ENCODE measurements at places on chromosomes 16 and 17.

- no peak overlapping the region for H3K4me3 ChIP-seq
- DNase-seq: peak; percentile 49
- no peak overlapping the region for H3K27ac ChIP-seq
- H3K27me3 ChIP-seq: no peaks in the 10 kb centered on the region
These were observed 35.3 kb downstream of the NPLOC4 start for GRCh38 chr17:81601525-81602120.

GRCh38 chr16:47970291-47970931 lies 185.4 kb downstream of the ABCC12 start:
- no peak overlapping the region for H3K27ac ChIP-seq
- H3K4me1 ChIP-seq: no peaks in the 10 kb centered on the region
- DNase-seq: no peak
- H3K4me3 ChIP-seq: no peak overlapping the region

DNA sequence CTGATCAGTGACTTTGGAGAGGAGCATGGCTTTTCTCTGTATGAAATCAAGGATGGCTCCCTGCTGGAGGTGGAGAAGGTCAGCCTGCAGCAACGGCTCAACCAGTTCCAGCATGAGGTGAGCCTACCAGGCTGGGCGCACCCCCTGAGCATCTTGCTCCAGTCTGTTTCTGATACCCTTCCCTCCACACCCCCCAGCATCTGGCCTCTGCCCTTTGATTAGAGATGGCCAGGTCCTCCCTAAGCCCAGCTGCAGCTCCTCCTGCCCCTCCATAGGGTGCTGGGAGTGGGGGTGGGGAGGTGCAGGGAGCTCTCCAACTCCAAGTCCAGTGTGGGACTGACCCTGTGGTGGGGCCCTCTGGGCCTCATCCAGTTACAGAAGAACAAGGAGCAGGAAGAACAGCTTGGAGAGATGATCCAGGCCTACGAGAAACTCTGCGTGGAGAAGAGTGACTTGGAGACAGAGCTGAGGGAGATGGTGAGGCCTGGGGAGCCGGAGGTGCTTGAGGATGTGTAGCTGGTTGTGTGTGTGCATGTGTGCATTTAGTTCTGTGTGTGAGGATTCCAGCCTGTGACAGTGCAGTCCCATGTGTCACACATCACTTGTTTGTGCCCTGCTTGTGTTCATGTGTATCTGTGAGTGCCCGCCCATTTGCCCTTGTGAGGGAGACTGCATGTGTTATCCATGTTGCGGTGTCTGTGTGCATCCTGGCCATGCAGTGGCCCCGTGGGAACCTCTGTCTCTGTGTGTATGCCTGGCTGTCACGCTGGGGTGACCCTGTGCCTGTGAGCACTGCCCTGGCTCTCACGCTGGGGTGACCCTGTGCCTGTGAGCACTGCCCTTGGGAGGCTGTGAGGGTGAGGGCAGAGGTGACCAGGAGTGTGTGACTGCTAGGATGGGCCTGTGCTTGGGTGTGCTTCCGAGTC lies 3.0 kb downstream of the TBKBP1 start:
- H3K4me3 ChIP-seq: no peak overlapping the region
- H3K36me3 ChIP-seq: no peaks in the 10 kb centered on the region
- DNase-seq: no peak

DNA sequence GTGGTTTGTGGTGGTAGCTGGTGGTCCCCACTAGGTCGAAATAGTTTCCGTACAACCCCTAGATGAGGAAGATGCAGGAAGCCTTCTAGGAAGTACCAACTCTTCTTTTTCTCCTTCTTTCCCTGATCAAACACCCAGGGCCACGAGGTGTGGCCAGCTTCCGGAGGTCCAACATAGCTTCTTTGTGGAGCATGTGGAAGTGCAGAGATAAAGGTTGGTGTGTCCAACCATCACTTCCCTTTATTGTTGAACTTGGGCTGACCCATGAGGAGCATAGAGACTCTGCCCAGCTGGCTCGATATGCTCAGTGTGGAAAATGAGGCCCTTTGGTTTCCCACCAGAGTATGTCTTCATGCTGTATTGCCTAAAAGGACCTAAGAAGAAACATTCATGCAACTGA lies 6.3 kb upstream of the RGS9 start:
- peaks cover 9% of the 10 kb centered on the region for H3K27me3 ChIP-seq
- H3K36me3 ChIP-seq: no peaks in the 10 kb centered on the region
- H3K4me3 ChIP-seq: no peak overlapping the region
- H3K27ac ChIP-seq: no peak overlapping the region
- no peaks in the 10 kb centered on the region for H3K4me1 ChIP-seq

DNA sequence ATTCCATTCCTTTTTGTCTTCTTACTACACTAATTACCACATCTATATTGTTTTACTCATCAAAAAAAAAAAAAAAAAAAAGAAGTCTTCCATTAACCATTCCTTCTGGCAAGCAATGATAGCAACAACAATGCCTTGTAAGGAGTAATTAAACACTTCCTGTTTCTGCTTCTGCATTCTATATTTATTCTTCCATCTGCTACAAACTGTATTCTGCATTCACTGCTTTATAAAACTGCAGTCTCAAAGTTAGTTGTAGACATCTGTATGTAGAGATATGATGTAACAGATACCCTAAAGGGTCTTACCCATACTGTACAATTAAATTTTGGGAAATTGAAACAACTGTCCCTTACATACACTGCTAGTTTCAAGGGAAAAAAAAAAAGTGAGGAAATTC lies 28.7 kb upstream of the ABCA6 start:
- H3K4me1 ChIP-seq: peaks cover 2% of the 10 kb centered on the region
- H3K4me3 ChIP-seq: no peak overlapping the region
- no peak overlapping the region for H3K27ac ChIP-seq
- no peaks in the 10 kb centered on the region for H3K27me3 ChIP-seq
- H3K36me3 ChIP-seq: no peaks in the 10 kb centered on the region

DNA sequence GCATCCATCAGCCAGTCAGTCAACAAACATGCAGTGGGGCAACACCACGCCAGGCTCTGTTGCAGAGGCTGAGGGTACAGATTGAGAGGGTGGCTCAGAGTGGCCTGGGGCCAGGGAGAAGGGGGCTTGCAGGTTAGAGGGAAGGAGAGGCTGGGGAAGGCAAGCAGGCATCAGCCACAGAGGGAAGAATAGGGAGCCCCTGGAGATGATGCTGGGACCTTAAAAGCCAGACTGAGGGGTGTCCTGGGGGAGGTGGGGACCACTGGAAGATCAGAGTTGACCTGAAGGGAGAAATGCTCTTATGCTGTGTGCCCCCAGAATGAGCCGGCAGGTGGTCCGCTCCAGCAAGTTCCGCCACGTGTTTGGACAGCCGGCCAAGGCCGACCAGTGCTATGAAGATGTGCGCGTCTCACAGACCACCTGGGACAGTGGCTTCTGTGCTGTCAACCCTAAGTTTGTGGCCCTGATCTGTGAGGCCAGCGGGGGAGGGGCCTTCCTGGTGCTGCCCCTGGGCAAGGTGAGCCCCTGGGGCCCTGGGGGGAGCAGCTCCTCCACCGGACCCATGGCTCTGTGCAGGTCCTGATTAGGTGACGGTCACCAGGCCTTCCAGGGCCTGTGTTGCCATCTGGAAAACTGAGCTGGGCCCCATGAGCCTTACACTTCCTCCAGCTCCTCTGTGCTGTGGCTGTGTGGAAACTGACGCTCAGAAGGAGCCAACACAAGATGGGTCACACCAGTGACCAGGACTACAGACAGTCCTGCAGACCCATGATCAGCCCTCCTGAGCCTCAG lies 1.7 kb downstream of the CORO1A start:
- no peaks in the 10 kb centered on the region for H3K27me3 ChIP-seq
- no peak for DNase-seq
- peaks cover 19% of the 10 kb centered on the region for H3K4me1 ChIP-seq
- H3K27ac ChIP-seq: peak overlapping the region; percentile 2
